ENCODE measurements at places on chromosomes 2 and 18.

- no peak for DNase-seq
Observed at GRCh38 chr2:239669899-239670460, 269.2 kb upstream of the HDAC4 start.

DNA sequence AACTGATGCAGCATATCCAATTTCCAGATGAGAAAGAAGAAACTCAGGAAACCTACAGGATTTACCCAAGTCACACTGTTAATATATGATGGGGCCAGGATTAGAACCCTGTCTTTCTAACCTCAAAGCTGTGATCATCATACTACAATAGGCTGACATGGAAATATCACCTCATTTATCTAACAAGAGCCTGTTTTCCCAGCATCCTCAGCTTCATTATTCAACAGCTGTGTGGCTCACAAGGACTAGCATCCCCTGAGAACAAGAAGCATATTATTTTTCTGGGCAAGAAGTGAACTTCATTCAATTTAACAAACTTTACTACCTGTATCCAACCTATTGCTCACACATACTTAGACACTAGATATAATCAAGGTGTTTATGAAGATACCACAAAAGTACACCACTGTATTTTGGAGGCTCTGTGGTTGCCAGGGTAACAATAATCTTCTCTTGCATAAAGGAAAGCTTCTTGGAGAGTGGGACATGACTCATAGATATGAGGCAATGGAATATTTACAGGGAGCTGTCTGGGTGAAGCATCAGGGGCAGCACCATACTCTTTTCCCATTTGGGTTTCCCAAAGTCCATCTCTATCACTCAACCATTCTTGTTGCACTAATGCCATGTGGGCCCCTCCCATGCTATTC is 218.2 kb downstream of the RAD51AP2 start:
- DNase-seq: no peak

DNA sequence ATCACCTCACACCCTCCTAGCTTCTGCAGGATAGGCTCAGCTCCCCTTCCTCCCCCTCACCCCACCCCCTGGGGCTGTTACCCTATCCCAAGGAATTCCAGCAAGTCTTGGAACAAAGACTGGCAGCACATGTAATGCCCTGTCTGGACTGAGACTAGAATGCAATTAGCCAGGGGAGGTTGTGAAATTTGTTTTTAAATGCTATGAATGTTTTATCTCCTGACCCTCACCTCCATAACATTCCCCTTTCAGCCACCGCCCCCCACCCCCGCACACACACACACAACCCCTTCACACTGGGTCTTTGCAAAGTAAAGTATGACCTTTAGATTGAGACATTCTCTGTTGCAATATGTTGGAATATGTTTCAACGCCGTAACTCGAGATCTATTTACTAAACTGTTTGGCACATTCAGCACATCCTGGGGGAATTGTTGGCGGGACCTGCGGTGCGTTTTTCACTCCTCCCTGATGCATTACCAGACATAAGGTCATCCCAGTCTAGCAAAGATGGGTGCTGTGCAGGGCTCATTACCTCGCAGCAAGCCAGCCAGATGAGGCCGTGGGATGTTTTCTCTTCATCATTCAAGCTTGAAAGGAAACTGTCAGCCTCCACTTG is 290.7 kb upstream of the SLC14A2 start:
- peak; percentile 47 for DNase-seq

GRCh38 chr2:72036595-72036994 is 111.1 kb downstream of the CYP26B1 start:
- no peak for DNase-seq

DNA sequence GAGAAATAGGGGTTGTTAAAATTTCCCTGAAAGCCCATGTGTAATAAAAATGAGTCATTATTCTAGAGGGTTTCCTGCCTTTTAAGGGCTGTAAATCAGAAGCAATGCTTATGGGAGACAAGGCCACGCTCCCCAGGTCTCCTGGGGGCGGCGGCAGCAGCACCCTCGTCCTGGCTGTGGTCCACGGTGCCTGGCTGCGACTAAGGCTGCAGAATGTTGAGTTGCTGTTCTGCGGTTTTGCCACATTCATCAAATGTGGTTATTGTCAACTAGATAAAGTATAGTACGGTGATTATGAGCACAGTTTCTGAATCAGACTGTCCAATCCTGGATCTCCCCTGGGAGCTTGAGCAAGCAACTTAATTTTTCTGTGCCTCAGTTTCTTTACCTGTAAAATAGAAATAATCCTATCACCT is 11.9 kb upstream of the AGFG1 start:
- no peak for DNase-seq

GRCh38 chr2:25437881-25438662 is 96.3 kb upstream of the DNMT3A start:
- no peak for DNase-seq

- no peak for DNase-seq
Observed at GRCh38 chr2:86417961-86418360, 23.2 kb upstream of the KDM3A start.

DNA sequence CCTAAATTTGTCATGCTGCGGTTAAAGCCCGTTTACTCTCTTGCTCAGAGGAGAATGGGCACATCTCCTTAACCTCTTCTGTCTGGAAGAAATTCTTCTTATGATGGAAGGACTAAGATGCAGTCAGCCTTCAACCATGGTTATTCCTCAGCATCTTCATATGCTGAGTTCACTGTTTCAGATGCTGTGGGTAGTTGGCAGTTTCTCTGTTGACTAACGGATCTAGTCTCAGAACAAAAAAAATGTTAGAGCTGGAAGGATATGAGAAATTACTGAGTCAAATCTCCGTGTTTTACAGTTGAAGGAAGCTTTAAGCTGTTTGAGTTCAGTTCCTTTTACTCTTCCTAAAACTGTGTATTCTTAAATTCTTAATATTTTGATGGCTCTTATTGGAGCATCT is 43.6 kb upstream of the PGAP1 start:
- no peak for DNase-seq

- no peak for DNase-seq
Observed at GRCh38 chr18:68221111-68221724, 493.7 kb downstream of the TMX3 start.

Data from COR-L47 (cell line).